ENCODE measurements at places on chromosomes 2 and 18.

GRCh38 chr2:120476141-120476540 lies 130.2 kb downstream of the INHBB start:
- no peak for DNase-seq

- no peak for DNase-seq
These were observed 101.2 kb downstream of the DYNC1I2 start for GRCh38 chr2:171788316-171788993.

GRCh38 chr2:108853421-108853820 lies 66.8 kb downstream of the CCDC138 start:
- no peak for DNase-seq

GRCh38 chr2:131042148-131042775 lies 51.0 kb downstream of the FAM168B start:
- DNase-seq, result no peak

DNA sequence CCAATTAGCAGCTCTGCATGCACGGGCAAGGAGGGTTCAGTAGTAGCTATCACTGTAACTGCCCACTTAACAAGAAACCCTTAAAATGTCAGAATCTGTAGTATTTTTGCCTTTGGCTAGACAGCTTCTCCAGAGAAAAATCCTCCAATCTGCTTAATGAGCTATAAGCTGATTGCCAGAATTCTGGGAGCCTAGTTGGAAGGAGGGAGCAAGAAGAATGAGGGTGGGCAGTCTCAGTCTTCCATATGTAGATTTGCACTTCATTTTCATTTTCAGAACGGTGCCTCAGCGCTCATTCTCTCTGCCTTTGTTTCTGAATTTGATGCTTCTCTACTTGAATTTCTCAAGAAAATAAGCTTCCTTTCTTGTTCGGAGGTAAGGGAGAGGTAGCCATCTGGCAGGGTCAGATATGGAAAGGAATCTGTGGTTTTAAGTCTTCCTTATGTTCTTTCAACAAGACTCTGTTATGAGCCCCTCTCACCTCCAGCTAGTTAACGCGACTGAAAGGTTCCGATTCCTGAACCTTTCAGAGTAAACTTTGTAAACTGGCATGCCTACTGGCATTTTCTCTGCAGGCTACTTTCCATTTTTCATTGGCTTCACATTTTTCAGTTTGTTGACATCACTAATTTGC lies 53.5 kb downstream of the HNRNPLL start:
- no peak for DNase-seq

- DNase-seq, result no peak
These were observed 204.6 kb downstream of the RND3 start for GRCh38 chr2:150282771-150283371.

- DNase-seq, result no peak
These were observed 130.6 kb upstream of the CDH7 start for GRCh38 chr18:65620076-65620696.

DNA sequence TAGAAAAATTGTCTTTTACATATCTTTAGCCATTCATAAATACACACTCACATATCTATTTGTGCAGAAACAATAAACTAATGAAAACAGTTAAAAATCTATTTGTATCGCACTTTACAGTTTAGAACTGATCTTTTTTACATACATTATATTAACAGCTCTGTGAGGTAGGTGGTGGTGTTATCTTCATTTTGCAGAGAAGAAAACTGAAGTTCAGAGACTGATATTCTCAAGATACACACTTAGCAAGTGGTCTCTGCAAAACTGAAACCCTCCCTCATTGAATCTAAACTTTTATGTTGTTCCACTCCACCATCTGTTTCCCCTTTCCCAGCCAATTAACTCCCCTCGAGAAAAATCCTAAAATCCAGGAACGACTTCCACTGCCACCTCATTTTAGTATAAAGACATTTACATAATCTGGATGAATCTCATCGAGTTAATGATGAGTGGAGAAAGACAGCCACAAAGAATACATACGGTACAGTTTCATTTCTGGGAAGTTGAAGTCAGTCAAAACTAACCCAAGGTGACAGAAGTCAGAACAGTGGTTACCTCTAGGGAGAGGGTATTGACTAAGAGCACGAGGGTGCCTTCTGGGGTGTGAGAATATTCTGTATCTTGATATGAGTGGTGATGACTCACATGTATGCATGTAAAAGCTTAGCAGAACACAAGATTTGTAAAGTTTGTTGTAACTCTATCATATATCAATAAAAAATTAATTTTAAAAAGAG lies 524.2 kb upstream of the TCF4 start:
- DNase-seq, result no peak

- DNase-seq, result no peak
These were observed 144.3 kb downstream of the KCNE4 start for GRCh38 chr2:223196331-223196730.

- no peak for DNase-seq
These were observed 100.1 kb downstream of the LRP1B start for GRCh38 chr2:142030735-142031134.

GRCh38 chr2:196486146-196486545 lies 153.4 kb upstream of the CCDC150 start:
- no peak for DNase-seq

DNA sequence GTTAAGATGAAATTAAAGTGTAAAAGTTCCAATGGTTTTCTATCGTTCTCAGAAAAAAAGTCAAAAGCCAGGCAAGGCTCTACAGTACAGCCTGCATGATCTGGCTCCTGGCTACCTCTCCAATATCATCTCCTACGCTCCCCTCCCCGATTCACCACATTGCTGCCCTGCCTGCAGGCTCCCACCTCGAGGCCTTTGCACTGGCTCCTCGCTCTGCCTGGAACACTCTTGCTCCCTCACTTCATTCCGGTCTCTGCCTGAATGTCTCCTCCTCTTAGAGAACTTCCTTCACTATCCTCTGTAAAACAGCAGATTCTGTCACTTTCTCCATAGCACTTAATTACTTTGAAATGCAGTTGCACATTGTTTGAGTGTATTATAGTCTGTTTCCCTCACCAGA lies 72.5 kb downstream of the KLF7 start:
- DNase-seq, result no peak

DNA sequence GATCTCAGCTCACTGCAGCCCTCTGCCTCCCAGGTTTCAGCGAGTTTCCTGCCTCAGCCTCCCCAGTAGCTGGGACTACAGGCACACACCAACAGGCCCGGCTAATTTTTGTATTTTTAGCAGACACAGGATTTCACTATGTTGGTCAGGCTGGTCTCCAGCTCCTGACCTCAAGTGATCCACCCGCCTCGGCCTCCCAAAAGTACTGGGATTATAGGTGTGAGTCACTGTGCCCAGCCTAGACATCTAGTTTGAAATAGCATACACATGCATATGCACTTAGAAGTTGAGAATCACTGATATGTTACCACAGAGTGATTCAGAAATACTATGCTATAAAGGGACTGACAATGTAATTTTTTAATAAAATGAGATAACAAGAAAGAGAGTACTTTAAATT lies 69.8 kb upstream of the CDKL4 start:
- no peak for DNase-seq

GRCh38 chr2:201607568-201607967 lies 35.7 kb downstream of the TMEM237 start:
- DNase-seq, result no peak

DNA sequence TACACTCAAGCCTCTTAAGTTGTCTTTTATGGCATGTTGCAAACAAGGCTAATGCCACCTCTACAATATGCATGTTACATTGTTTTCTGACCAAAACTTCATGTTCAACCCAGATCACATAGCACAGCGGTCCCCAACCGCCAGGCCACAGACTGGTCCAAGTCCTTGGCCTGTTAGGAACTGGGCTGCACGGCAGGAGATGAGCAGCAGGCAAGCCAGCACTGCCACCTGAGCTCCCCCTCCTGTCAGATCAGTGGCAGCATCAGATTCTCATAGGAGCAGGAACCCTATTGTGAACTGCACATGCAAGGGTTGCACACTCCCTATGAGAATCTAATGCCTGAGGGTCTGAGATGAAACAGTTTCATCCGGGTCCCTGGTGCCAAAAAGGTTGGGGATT lies 324.8 kb upstream of the CHAC2 start:
- no peak for DNase-seq

DNA sequence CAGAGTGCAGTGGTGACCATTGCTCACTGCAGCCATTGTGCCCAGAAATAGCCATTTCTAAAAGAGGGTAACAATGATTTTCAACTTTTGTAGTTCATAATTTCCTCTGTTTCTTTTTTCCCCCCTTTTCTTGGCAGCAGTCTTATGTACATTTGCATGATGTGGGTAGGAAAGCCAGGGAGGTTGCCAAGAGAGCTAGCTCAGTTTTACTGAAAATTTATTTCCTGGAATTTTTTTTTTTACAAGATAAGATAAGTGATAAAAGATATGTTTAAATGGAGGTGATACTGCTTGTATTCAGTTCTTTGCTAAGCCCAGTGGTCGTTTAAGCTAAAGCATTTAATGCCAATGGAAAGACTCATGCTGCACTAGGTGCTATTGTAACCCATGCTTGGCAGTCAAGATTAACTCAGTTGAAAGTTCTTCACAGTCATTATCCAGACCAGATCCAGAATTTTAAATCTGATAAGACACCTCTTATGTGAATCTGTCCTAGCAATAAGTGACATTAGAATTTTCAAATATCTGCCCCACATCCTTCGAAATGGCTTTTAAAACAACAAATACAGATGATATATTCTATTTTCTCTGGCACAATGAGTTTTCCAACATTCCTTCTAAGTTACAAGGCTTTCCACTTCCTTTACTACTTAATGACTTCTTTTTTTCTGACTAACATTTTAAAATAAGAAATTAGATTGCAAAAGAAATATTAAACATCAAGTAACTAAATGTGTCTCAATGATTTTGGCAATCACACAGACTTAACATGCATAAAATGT lies 4.4 kb upstream of the ATP8B1 start:
- no peak for DNase-seq

GRCh38 chr18:74149878-74150277 lies 1.6 kb downstream of the TIMM21 start:
- DNase-seq, result no peak

GRCh38 chr2:183543222-183543621 lies 419.0 kb downstream of the NUP35 start:
- no peak for DNase-seq

- no peak for DNase-seq
These were observed 286.5 kb downstream of the LPIN1 start for GRCh38 chr2:12032975-12033374.

- DNase-seq, result no peak
These were observed 31.9 kb downstream of the BMP10 start for GRCh38 chr2:68839260-68839833.
